ENCODE measurements at places on chromosomes 5 and 9.

GRCh38 chr9:134366223-134367031, 40.2 kb downstream of the RXRA start:
- peak; percentile 86 for DNase-seq

DNA sequence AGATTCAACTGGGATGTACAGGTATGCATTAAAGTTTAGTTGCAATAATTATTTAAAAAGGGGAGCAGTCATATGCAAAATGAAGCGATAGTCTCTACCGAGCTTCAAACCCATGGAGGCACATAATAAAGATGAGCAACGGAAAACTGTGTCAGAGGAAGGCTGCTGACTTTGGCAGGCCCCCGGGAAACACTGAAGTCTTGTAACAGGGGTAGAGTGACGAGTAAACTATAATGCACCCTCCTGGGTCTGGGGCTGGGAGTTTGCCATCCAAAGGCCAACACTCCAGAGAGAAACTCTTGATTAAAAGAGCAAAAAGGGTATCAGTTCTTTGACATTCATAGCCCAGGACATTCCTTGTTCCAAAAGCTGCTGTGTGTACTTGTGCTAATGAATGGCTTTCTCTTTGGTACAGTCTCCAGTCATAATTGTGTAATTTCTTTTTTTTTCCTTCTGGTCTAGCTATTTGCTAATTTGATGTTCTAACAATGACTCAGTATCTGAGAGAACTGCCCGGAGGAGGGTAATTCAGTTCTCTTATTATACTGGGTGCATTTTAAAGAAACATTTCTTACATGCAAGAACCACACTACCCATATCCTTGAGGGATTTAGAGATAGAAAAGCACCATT, 59.2 kb downstream of the TNC start:
- no peak for DNase-seq

DNA sequence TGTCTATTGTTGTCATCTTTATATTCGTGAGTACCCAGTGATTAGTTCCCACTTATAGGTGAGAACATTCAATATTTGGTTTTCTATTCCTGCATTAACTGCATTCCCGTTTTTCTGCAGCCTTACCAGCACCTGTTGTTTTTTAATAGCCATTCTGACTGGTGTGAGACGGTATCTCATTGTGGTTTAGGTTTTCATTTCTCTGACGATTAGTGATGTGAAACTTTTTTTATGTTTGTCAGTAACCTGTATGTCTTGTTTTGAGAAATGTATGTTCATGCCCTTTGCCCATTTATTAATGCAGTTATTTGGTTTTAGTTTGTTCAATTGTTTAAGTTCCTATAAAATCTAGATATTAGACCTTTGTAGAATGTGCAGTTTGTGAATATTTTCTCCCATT, 546.0 kb upstream of the RORB start:
- no peak for DNase-seq

DNA sequence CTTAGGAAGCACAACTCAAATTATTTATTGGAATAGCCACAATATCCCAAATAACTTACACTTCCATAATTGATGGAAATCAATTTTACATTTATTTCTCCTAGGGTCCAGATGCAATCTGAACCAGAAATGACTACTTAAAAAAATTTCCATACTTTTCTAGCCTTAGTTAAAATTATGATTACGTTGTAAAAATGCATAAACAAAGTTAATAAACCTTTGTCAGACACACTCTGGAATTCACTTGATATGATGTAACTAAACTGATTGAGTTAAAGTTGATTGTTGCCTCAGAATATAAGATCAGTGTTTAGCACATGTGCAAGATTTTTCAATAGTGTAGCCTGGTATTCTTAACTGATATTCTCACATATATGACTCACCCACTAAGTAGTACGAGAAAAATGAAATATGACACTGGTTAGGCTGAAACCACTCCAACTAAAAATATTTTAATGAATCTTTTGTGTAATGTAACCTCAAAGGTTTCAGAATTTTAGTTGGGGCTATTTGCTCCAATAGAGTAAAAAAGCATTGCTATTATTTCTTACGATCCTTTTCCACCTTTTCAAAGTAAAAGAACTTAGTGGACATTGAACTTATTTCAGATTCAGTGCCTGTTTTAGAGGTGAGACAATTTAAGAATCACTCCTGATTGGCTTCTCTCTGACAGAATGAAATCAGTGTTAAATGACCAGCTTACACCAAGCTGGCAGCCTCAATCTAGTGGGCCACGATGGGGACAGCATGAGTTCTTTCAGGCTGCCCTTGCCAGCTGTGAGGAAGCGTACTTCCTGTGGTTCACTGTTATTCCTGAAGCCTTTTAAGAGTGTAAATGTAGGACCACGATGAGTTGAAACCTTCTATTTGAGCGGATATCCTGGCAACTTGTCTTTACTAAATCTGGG, 277.2 kb upstream of the CDH9 start:
- peak; percentile 12 for DNase-seq

GRCh38 chr9:124789531-124789930, 12.6 kb downstream of the OLFML2A start:
- no peak for DNase-seq

GRCh38 chr5:163838738-163839137, 333.3 kb downstream of the MAT2B start:
- no peak for DNase-seq

GRCh38 chr5:127580731-127581130, 63.3 kb downstream of the PRRC1 start:
- no peak for DNase-seq

- DNase-seq: peak; percentile 74
Observed at GRCh38 chr9:125558453-125559092, 148.4 kb downstream of the MAPKAP1 start.

DNA sequence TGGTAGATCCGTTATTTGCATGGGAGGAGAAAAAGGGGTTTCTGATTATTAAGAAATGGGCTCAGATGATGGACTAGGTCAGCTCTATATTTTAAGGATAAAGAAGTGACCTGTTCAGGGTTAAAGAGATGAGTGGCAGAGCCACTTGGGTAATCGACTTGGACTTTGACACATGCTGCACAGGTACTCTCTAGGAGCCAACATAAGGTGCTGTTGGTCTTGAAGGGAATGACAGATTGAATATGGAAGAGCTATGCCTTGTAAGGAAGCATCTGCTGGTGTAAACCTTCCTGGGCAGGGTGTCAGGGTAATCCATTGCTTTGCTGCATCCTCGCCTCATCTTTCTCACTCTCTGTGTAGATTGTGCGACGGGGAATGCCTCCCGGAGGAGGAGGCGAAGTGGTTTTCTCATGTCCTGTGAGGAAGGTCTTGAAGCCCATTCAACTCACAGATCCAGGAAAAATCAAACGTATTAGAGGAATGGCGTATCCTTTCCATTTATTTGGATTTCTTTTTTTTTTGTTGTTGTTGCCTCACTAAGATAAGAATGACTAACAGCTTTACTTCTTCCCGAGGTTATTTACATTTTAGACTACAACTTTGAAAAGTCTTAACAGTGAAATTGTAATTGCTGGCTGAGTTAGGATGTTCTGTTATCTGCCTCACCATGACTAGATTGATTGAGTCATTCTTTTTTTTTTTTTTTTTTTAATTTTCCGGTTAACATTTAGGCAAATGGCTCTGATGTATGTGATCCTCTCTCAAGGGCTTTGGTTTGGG, 41.2 kb downstream of the RCL1 start:
- no peak for DNase-seq

- peak; percentile 47 for DNase-seq
Observed at GRCh38 chr5:14306329-14306815, 163.2 kb downstream of the TRIO start.

DNA sequence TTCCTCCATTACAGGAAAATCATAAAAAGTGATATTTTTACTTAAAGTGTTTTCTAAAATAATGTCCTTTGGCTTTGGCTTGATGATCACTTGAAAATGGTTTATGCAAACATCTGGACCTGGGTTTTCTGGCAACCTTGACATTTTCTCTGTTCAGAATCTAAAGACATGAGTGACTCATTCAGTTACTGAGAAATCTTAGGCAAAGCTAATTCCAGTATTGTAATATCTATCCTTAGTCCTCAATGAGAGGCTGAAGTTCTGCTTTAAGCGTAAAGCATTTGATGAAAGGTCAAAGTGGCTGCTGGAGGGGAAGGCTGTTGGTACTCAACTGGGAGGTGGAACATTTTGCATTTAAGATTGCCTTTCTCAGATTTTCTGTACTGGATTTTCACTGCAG, 2.3 kb downstream of the MAN2A1 start:
- no peak for DNase-seq

DNA sequence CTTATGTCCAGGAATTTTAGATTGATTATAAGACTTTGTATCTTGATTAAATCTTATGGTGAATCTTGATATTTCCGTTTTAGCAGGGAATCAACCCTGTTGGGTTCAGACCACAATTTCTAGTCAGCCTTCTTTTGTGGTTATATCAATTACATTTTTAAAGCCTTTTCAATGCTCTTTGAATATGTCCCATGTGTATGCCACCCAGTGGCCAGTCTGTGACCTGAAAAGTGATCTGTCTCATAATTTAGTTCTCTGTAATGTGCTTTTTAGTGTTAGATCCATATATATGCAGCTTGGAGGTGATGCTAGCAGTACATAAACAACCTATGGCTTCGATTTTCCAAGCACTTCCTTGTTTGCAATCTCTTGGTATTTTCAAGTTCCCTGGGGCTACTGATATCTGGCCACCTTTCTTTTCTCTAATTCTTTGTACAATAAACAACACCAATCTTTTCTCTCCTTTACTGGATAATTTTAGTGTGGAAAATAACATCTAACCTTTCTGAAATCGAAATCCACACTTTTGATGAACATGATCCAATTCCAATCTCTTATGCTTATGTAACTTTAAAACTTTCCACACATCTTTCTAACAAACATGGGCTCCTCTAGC, 28.8 kb downstream of the PDE8B start:
- DNase-seq: no peak

DNA sequence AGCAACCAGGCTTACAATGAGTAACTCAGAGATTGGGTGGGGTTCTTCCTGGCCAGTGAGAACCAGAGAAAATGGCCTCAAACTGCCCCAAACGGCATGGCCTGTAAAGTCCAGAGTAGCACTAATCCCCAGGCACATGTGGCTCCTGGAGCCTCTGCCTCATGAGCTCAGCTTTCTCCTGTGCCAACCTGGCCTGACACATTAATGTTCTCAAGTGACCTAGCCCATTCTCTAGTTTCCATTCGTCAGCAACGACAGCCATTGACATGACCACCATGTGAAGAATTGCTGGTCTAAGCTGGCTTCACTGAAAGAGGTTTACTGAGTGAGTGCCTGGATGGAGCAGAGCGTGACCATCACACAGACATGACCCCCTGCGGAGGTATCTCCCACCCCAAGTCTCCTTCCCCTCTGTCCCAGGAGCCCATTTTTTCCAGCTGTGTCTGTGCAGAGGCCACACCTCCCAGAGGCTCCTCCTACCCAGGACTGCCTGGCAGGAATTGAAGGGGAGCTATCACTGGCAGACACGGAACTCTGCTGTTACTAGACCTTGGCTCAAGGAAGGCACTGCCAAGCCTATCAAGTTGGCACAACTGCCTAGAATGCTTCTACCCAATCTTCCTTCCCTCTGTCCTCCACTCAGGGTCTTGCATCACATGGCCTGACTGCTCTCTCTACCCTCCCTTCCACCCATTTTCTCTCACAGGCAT, 59.0 kb upstream of the BOD1 start:
- DNase-seq: no peak

GRCh38 chr9:95333426-95333825, 15.9 kb upstream of the FANCC start:
- no peak for DNase-seq

- DNase-seq: no peak
Observed at GRCh38 chr5:132417010-132417439, 47.5 kb downstream of the SLC22A5 start.
